ENCODE measurements at places on chromosomes 4 and X.

DNA sequence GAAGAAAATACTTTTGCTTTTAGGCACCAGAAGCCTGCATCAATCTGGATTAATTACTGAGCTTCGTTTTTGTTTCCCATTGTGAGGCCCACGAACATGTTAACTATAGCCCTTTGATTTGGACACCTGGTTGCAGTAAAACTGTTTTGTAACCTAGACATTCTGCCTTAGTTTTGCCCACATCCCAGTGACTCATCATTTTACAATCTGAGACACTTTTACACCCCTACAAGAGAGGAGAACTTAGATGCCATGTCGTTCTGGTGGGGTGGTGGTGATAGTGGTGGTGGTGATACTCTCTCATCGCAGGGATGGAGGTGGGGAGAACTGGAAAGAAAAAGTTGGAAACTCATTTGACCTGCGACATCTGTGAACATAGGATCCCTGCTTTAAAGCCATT, 1257.2 kb downstream of the ADGRL3 start:
- DNase-seq, result no peak

DNA sequence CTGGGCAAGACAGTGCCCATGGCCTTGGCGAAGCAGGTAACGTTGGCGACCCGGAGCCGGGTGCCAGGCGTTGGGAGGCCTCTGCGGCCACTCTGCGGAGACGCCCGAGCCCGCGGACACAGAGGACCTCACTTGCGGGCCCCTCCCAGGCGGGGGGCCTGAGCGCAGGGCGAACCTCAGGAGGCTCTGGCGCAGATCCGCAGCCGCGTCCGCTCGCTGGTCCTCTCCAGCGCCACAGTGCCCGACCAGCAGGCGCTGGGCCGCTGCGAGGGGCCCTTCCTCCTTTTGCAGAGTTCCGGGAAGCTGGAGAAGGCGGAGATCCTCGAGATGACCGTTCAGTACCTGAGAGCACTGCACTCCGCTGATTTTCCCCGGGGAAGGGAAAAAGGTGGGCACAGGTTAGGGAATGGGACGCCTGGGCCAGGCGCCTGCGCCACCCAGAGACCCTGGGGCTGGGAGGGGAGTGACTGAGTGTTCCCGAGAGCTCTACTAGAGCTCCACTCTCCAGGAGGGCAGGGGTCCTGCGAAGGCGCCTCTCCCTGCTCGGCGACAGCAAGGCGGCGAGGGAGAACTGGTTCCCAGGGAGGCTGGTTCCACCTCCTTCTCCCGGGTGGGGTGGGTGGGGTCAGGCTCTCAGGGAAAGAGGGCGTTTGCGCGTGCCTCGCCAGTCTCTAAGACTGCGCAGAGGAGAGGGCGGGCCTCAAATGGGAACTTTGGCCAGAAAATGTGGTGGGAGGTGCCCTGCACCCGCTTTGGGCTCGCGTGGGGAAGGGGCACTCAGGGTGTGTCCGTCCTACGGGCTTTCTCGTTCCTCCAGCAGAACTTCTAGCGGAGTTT, 1.4 kb downstream of the HELT start:
- no peak for DNase-seq

GRCh38 chrX:75181721-75182120, 25.6 kb upstream of the ABCB7 start:
- no peak for DNase-seq

GRCh38 chr4:151087467-151087866, 12.0 kb upstream of the RPS3A start:
- DNase-seq, result no peak

- no peak for DNase-seq
These were observed at the start of gene KDR for GRCh38 chr4:55125087-55125721. Gene KDR (minus strand): TSS chr4:55125595. CDS start chr4:55125293, 302 bp downstream.

DNA sequence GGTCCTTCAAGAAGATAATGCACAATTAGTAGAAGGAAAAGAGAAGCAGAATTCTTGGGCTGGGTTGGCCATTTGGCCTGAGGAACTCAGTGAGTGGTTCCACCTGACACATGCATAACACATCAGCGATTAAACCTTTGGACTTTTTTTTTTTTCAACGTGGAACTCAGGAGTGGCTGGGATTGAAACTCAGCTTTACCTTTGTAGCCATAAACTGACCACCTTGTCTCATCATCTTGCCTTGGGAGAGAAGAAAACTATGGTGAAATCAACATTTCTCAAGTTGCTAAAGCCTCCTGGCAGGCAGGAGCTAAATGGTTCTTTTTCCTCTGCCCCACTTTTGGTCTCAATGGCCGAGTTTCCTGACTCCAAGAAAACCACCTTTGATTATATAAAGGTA, 16.3 kb downstream of the PTTG2 start:
- DNase-seq, result no peak

DNA sequence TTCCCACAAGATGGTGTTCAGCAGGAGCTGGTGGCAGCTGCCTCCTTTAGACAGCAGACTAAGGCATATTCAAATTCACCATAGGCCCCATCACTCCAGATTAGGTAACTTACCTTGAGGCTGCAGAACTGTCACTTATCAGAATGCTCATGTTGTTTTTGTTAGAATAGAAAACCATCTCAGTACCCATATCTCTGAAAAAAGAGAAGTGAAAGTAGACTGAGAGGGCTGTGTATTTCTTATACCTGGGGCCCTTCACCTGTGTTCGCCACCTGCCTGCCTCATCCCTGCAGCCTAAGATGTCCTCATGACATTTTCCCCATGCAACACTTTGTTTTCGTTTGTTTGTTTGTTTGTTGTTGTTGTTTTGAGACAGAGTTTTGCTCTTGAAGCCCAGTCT, 32.9 kb upstream of the SPRY1 start:
- DNase-seq, result no peak
